ENCODE measurements at places on chromosomes 6 and 20.

DNA sequence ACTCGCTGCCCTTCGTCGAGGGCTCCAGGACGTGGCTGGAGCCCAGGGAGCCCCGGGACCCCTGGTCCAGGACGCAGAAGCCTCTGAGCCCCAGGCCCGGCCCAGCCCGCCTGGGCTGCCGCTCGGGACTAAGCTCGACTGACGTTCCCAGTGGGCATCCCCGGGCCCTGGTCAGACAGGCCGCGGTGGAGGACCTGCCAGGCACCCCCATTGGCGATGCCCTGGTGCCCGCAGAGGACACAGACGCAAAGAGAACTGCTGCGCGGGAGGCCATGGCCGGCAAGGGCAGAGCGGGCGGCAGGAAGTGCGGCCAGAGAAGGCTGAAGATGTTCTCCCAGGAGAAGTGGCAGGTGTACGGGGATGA lies 28.9 kb downstream of the ZNF831 start:
- no peak for DNase-seq

DNA sequence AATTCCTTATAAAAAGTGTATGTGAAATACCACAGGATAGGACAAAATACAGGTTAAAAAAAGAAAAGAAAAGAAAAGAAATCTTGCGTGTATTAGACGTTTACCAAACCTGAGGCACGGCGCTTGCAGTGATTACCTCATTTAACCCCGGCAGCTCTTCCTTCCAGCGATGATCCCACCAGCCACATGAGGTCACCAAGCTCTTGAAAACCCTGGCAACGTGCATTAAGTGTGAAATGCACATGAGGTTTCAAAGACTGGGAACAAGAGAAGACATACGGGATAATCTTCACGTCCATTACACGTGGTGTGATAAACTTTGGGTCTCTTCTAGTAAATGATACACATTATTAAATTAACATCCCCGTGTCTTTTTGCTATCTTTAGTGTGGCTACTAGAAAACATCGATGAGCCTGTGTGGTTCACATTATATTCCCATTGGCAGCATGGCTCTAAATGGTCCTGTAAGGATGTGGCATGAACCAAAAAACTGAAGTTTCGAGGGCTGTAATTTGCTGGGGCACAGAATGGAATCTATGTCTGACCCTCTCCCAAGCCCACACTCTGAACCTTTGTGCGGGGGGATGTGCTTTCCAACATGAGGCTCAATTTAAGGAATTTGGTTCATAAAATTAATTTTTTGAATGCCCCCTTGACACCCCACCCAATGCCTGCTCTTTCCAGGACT lies 59.2 kb upstream of the THBS2 start:
- DNase-seq: no peak

DNA sequence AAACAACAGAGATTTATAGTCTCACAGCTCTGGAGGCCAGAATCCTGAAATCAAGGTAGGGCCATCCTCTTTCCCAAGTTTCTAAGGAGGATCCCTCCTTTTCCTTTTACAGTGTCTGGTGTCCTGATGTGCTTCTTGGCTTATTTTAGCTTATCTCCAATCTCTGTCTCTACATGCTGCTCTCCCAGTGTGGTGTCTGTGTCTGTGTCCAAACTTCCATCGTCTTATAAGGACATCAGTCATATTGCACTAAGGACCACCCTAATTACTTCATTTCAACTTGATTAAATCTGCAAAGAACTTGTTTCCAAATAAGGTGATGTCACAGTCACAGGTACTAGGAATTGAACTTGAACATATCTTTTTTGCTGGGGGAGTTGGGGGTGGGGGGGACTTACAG lies 529.6 kb downstream of the DHX35 start:
- DNase-seq: no peak

DNA sequence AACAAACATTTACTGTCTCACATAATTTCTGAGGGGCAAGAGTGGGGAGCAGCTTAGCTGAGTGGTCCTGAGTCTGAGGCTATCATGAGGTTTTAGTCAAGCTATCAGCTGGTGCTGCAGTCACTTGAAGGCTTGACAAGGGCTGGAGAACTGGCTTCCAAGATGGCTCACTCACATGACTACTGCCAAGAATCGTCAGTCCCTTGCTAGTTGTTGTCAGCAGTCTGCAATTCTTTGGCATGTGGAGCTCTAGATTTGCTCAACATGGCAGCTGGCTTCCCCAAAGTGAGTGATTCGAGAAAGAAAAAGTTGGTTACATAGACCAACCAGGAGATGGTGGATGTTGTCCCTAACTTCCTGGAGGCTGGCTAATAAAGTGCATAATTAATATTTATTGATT lies 2.8 kb upstream of the LRRC1 start:
- no peak for DNase-seq

DNA sequence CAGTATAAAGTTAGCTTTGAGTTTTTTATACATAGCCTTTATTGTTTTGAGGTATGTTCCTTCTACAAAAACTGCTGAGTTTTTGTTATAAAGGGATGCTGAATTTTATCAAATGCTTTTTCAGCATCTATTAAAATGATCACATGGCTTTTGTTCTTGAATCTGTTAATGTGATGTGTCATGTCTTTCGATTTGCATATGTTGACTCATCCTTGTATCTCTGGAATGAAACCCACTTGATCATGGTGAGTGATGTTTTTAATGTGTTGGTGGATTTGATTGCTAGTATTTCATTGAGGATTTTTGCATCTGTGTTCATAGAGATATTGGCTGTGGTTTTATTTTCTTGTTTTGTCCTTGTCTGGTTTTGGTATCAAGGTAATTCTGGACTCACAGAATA lies 24.7 kb upstream of the BLCAP start:
- peak; percentile 67 for DNase-seq

- no peak for DNase-seq
Measured at GRCh38 chr6:142835787-142836535, 109.0 kb downstream of the HIVEP2 start.

DNA sequence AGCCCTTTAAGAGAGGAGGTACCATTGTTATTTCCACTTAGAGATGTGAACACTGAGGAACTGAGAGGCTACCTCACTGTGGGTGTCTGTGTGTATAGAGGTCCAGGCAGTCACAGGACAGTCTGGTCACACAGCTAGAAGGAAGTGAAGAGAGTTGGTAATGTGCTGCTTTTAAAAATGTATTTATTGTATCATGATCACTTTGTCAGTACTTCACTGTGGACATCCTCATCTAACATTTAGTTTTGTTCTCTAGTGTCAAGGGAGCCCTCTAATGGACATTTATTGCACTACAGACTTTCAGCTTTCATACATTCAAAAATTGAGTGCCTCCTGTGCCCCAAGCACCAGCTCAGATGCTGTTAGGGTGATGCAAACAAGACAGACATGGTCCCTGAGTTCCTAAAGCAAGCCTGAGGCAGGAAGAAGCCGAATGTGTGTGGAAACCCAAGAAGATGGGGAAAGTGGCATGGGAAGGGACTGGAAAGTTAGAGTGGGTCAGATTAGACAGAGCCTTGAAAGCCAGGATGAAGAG lies 123.0 kb downstream of the SLC16A10 start:
- peak; percentile 62 for DNase-seq

DNA sequence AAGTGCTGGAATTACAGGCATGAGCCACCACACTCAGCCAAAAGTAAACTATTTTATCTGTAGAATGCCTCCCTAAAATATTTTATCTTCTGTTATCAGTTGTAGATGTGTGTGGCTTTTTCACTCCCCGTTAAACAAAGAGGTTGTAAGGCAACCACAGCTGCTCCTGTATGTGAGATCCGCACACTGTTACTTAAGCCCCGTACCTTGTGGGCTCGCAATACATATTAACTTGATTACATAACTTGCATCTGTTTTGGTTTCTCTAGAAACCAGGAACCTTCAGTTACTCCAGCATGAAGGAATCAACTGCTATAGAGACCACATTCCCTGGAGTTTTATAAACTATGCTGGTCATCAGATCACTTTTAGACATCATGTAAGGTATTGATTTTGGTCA lies 420.1 kb upstream of the SLC35B3 start:
- no peak for DNase-seq
